ENCODE measurements at places on chromosomes 7 and 10.

DNA sequence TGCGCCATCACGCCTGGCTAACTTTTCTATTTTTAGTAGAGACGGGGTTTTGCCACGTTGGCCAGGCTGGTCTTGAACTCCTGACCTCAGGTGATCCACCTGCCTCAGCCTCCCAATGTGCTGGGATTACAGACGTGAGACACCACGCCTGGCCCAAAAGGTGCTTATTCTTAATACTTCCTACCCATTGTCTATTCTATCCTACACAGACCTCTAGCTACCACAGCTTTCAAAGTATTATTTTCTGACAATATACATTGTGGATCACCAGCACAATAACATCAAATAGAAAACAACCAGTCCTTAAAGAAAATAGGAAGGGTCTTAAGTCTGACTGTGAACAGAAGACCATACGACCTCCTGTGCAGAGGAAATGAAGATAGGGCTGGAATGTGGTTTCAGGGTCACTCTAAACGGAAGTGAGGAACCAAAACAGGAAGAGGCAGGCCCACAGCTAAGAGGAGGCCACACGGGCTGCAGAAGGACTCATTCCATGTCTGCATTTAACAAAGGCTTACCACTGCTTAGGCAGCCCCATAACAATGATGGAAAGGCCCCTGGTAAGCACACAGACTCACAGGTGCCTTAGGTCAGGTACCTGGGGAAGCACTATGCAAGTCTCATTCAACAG, 115.2 kb downstream of the ZFAND4 start:
- no peak for DNase-seq

DNA sequence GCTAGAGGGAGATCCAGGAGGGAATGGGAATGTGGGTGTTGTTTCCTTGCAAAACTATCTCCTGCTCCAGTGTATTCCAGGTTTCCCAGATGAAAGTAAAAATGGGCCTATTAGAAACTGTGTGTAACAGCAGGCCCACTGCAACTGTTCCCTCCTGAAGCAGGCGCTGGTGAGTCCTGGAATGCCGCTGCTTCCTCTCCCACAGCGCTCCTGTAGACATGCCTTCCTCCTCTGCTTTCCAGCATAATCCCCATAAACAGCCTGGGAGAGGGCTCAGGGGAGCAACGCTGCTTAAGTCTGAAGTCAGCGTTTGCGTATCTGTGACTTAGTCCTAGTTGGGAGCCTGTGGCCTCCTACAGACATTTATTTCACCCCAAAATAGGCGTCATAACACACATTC, 551.0 kb upstream of the FOXK1 start:
- DNase-seq: no peak

DNA sequence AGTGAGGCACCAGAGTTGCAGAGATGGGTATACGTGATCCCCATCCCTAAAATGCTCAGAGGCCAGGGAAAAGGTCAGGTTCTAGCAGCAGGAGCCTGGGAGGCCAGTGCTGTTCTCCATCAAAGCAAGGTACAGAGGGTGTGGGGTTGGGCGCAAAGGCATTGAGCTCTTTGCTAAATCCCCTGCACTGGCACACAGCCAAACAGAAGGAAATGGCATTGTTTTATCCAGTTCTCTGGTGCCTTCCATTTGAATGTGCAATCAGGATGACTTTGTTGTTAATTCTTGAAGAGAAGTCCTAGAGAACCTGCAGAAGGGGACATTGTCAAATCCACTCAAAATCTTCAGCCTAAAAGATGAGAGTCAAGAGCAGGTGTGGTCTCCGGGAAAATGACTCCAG, 111.3 kb upstream of the CHST15 start:
- no peak for DNase-seq

- no peak for DNase-seq
Measured at GRCh38 chr7:70512144-70512543, 619.8 kb upstream of the GALNT17 start.

GRCh38 chr7:1200045-1200444, 32.6 kb upstream of the UNCX start:
- no peak for DNase-seq

DNA sequence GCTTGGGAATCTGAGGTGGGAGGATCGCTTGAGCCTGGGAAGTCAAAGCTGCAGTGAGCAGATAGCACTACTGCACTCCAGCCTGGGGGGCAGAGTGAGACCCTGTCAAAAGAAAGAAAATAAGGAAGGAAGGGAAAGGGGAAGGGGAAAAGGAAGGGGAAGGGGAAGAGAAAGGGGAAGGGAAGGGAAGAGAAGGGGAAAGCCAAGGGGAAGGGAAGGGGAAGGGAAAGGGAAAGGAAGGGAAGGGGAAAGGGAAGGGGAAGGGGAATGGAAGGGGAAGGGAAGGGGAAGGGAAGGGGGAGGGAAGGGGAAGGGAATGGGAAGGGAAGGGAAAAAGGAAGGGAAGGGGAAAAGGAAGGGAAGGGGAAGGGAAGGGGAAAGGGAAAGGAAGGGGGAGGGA, 41.5 kb downstream of the ARHGAP19 start:
- no peak for DNase-seq

DNA sequence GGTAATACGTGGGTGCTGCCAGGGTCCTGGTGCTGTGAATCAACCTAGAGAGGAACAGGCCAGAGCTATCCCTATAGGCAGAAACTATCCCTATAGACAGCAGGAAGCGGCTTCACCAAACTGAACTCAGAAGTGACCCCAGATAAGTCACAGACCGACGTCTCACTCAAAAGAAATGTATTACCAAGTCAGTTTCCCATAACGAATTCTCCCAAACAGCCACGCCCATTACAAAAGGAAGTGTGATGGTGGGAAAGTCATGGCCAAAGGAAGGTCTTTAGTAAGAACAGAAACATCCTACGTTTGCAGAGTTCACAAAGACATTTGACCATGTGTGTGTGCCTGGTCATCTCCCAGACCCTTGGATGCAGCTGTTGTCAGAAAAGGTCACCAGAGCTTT, 470.8 kb upstream of the ADARB2 start:
- no peak for DNase-seq

GRCh38 chr10:122328676-122329075, 45.8 kb upstream of the PLEKHA1 start:
- no peak for DNase-seq

- DNase-seq: no peak
Measured at GRCh38 chr10:61761825-61762217, 99.1 kb downstream of the CABCOCO1 start.

DNA sequence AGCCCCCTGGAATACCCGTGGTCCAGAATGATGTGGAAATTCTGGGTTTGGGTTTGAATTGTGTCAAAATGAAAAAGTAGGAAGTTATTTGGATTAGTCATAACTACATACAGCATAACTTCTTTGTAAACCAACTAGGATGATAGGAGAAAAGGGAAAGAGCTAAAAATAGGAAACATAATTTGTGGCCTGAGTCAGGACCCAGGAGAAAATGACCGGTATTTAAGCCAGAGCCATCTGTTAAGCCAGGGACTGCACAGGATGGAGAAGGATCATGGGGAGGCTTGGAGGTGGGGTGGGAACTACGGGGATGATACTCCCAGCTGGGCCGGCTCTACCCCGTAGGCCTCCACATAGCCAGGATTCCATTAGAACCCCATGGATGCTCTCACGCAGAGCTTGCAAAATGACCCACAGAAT, 98.6 kb downstream of the MYOF start:
- no peak for DNase-seq

DNA sequence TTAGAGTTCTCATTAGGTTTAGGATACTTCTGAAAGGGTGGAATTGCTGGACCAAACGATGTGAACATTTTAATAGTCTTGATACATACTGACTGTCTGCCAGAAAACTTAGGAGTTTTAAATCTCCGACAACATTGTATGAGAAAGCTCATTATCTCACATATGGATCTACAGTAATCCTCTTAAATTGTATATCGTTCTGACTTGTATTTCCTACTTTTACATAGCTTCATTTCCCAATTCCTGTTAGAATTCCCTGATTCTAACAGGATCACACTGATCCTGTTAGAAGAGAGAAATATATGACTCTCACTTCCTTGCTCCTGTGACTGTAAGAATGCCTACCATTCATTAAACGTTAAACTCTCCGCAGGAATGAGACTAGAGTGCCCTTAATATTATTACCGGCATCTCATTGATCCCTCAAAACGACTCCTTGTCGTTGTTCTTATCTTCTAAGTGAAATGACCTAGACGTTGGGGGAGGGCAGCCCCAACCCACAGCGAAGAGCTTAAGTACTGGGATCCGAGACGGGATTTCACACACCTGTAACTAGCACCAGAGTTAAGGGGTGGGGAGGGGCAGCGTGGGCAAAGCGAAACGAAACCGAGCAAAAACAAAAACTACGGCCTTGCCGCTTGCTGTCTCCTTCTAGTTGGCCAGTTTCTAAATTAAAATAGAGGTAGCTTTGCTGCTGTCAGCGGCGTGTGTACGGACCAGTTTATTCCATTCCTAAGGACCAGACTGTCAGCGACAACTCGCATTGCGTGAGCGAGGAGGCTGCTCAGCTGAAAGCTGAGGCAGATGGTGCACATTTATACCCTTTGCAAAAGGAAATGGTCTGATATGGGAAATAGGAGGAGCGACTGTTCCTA, 678 bp upstream of the TMEM106B start:
- DNase-seq: peak; percentile 21

GRCh38 chr10:5014936-5015335, 11.3 kb upstream of the AKR1C2 start:
- no peak for DNase-seq

DNA sequence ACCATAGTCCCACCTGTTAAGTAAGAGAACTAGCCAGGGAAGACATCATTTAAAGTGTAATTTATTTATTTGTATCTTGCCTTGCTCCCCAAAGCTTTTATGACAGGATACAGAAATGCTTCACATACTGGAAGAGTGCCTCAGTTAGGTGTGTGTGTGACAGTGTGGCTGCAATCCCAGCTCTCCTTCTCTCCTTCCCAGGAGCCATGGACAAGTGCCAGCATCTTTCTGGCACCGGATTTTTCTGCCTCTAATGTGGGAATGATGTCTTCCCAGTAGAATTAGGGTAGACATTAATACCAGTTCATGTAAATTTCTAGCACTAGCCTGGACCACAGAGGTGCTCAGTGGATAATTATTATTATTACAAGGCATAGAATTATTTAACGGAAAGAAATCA, 30.3 kb upstream of the ATXN7L1 start:
- no peak for DNase-seq

DNA sequence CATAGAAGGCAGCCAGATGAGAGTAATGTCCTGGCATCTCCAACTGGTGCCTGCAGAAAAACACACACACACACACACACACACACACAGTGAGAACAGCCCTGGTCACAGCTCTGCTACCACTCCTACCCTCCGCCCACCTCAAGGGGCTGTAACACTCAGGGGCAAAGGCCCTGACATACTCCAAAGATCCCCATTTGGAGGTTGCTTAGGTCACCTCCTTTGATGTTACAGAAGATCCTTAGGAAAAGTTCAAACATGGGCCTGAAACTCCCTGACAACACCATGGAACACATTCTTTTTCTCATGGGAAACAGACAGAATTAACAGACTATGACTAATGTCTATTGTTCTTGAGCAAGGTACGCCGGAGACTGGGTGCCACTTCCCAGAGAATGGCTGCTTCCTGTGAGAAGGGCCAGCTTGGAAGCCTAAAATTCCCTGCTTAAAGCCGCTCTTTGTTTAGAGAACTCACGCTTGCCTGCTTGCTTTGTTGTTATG, 27.7 kb downstream of the DENND11 start:
- DNase-seq: no peak

- DNase-seq: no peak
Measured at GRCh38 chr7:158299607-158300006, 288.0 kb downstream of the PTPRN2 start.

DNA sequence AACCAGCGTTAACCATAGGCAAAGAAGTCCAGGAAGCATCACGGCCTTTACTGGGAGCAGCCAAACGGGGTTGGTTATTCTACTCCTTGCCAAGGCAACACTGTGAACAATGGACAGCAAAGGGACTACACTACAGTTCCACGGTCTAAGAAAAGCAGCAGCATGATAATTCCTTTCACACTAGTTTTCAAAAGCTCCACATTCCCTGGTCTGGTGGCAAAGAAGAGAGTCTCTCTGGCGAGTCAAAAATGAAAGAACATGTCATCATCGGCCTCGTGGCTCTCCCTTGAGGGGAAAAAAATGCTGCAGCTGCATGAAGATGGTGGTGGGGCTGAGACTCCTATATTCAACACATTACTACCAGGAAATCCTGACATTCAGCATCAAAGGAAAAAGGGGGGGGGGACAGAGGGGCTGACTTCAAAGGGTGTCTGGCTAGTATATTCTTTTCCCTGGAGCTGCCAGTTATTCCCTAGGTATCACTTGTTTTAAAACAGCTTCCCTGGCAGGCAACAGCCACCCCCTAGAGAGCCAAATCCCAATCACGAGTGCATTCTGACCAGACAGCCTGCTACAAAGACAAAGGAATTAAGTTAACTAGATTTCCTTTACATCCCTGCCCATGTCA, 49.1 kb downstream of the SLC37A3 start:
- no peak for DNase-seq

GRCh38 chr10:48652344-48652743, 32.3 kb upstream of the WDFY4 start:
- DNase-seq: no peak
